Thoracic aorta endothelial cell (primary cell): ENCODE measurements at places on chromosomes 12 and 14. TPM values are rescaled to one million over a fixed set of nuclear protein-coding genes. Genes with fewer than 3 reads are reported as not detected.

The KSR2 gene
- total RNA-seq: 1.6 and 1.7 TPM in 2 replicates

The PZP gene
- total RNA-seq: 0.93 and 1.7 TPM in 2 replicates

The LIN7A gene
- 0.36 TPM in 1 of 2 replicates, not detected in the other for total RNA-seq

The TC2N gene
- under 0.01 and 0.07 TPM in 2 replicates for total RNA-seq

The RNASE3 gene
- total RNA-seq: not detected in 2 replicates

The RIN3 gene
- 4.9 and 8.8 TPM in 2 replicates for total RNA-seq

The LUM gene
- 1.0 and 2.4 TPM in 2 replicates for total RNA-seq
